ENCODE measurements at places on chromosomes 7 and 10.

DNA sequence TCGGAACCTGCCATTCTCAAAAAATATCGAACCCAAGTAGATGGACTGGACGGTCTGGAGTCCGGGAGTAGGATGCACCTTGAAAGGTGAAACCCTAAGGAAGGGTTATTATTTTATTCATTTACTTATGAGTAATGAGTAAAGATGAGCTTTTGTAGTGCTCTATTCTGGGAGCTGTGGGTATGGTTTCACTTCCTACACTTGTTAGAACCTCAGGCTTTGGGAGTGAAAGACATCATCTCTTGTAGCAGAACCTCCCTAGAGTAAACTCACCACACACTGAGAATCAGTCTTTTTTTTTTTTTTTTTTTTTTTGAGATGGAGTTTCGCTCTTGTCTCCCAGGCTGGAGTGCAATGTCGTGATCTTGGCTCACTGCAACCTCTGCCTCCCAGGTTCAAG lies 389.4 kb upstream of the AUTS2 start:
- DNase-seq, result peak; percentile 18

GRCh38 chr10:36457751-36458150 lies 667.6 kb upstream of the ANKRD30A start:
- no peak for DNase-seq

- DNase-seq, result no peak
These were observed 252.9 kb downstream of the WDR37 start for GRCh38 chr10:1308962-1309616.

DNA sequence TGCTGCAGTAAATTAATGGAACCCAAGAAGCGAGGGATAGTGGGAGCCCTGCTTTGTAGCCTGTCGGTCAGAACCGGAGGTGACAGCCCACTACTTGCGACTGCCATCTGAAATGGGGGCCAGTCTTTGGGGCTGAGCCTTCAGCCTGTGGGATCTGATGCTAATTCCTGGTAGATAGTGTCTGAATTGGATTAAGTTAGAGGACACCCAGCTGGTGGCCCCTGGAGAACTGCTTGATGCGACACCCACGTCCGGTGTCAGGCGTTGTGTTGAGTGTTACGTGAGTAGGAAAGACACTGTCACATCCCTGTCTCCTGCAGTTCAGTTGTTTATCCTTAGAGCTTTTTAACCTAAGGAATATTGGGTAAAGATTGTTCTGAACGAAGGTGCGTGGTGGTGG lies 5.0 kb downstream of the EIF3B start:
- no peak for DNase-seq

DNA sequence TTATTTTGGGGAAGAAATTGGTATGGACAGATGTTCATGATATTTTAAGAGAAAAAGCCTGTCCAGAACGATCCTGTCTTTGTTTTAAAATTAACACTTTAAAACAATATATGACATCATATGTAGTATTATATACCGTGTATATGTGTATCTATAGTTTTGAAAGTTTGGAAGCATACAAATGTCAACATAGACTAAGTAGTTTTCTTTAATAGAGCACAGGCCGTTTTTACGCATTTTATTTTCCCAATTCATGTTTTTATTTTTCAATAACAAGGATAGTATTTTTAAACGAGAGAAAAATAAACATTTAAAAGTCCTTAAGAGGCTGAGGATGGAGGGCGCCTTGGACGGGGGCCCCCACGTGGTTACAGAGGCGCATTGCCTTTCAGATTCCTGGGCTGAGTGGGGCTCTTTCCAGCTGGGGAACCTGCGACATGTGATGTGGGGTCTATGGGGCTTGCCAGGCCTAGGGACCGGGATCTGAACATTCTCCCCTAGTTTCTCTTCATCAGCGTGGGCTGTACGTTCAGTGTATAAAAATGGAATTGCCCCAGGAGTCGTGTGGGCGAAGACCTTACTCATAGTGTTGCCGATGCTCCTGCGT lies 127.8 kb upstream of the ZNF746 start:
- DNase-seq, result no peak

DNA sequence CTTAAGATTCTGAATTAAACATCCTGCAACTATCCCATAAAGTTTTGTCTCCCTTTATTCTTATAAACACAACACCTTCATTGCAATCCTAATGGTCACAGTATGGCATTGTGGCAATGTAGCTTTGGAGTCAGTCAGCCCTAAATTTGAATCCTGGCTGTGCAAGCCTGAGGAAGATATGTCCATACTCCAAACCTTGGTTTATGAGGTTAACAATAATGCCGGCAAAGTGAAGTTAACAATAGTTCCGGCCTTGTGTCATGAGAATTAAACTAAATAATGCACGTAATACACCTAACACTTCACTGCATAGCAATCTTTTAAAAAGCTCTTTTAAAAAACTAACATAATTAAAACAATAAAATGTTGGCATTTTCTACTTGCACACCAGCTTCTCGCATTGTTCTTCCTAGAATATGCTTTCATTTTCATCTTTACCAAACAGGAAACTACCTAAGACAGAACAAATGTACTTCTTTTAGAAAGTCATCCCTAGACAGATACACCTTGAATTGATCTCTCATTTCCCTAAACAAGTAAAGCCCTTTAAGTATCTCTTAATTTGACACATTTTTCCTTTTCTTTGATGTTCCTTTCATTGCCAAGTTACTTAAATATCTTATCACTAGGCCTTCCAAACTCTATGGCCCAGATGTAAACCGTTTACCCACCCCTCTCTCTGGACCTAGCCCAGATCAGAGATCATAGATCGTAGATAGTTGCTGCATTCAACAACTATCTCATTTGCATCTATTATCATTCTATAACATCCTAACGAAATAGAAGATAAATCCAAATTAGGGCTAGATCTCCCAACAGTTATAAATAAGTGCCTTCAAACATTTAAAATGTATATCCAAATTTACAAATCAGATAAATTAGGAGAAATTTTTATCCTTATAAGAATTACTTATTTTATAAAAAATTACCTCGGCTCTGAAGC lies 66.7 kb downstream of the CREB3L2 start:
- no peak for DNase-seq

GRCh38 chr7:2813350-2814185 lies 30.5 kb downstream of the GNA12 start:
- DNase-seq, result no peak

- DNase-seq, result no peak
These were observed 196.5 kb downstream of the ACTR3B start for GRCh38 chr7:152956006-152956405.

DNA sequence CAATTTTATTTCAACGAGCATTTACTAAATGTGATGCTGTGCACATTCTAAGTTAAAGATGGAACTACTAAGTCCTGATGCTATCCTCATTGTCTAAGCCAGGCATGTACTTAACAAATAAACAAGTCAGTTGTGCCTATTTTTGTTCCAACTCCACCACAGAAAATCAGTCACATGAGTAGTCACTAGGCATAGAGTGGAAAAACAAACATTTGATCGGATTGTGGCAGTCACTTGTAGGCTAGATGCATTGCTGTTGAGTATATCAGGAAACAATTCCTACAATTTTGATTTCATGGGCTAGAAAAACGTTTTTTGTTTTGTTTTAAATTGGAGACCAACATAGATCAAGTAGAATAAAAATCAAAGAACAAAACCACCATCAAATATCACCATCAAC lies 177.6 kb upstream of the SLC25A13 start:
- DNase-seq, result no peak

DNA sequence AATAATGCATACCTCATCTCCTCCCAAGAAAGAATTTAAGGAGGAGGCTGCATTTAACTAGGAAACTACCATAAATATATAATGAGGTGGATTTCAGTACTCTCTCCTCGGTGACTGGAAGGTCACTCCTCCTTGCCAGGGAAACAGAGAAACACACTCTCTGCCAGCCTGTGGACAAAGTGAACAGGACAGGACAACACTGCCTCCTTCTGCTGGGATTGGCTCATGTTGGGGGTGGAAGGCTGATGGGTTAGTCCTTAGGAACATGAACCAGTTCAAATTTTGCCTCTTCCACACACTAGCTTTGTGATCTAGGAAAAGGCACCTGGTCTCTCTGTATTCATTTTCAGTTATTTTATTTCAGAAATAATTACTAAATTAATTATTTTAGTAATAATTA lies 50.6 kb upstream of the STEAP4 start:
- DNase-seq, result no peak

GRCh38 chr7:28132959-28133870 lies 47.4 kb downstream of the JAZF1 start:
- DNase-seq, result no peak

GRCh38 chr10:73494877-73495225 lies 973 bp downstream of the PPP3CB start:
- no peak for DNase-seq

DNA sequence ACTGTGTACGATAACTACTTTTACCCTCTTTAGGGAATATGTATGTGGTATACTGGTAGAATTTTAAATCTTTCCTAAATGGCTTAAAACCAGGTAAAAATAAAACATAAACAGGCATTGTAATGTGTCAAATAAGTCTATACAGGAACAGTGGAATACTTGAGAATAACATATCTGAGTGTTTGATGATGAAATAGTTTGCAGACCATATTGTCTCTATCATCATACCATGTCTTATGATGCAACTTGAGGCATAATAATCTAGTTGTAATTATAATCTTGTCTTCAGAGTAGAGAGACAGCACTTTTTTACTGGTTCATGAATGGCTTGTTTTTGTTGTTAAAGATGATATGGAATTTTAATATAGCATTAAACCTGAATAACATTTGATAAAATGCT lies 293.5 kb downstream of the CDK14 start:
- no peak for DNase-seq

- DNase-seq, result no peak
These were observed 20.5 kb upstream of the INPP5A start for GRCh38 chr10:132516771-132517725.

DNA sequence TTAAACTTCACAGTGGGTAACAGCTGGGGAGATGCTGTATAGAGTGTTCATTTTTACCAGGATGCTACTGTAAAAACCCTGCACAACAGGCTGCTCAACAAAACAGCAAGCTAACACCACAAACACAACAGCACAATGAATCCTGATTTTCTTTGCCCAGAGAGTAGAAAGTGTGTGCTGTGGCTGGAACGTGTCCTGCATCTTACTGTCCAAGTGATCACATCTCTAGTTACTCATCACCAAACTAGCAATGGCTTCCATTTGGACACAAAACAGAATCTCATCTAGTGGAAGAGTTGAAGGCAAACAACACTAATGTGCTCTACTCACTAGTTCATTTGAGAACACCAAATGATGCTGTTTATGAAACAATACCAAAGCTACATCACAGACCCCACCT lies 121.2 kb downstream of the SLC25A13 start:
- DNase-seq, result no peak

DNA sequence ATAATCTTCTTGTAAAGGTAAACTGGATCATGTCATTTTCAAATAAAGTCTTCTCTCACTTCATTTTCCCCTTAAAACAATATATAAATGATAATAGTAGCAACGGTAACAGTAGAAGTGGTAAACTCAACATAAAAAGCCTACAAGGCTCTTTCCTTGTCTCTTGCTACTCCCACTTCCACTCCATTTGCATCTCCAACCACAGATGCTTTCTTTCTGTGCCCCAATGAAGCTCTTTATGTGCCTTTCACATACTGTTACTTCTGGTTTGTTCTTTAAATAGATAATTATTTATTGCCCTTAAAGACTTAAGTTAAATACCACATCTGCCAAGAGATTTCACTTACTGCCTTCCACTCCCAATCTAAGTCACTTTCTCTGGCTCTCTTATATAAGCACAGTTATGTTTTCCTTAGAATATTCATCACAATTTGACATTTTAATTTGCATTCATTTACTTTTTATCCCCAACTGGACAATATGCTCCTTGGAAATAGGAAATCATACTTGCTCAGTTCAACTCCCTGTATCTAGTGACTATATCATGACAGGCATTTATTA lies 149.9 kb downstream of the CRPPA start:
- DNase-seq, result no peak

GRCh38 chr7:13047061-13047460 lies 359.6 kb downstream of the ARL4A start:
- DNase-seq, result no peak

DNA sequence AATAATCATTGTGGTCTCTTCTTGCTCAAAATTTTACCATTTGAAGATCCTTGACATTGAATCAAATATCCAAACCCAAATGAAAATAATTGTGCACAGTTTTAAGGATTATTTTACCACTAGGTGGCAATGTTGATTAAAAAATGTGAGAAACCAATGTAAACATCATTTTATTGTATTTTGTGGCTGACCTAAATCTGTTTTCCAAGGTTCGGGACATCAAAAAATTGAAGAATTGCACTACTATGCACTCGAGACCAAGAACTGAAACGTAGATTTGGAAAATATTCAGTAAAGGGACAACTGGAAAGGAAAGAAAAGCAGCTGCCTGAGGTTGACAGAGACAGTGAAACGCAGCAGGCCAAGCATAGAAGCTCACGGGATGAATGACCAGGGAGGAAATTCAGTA lies 259.3 kb downstream of the SNX13 start:
- DNase-seq, result no peak

- DNase-seq, result no peak
These were observed 42.4 kb downstream of the STARD3NL start for GRCh38 chr7:38220452-38220851.

- no peak for DNase-seq
These were observed 36.3 kb upstream of the NOBOX start for GRCh38 chr7:144439717-144440205.

All from GM19239 (cell line).